Fibroblast of skin of right biceps (primary cell): ENCODE measurements at places on chromosomes 1 and 21.

GRCh38 chr1:205604825-205605505 lies 26.8 kb downstream of the ELK4 start:
- DNase-seq = no peak

DNA sequence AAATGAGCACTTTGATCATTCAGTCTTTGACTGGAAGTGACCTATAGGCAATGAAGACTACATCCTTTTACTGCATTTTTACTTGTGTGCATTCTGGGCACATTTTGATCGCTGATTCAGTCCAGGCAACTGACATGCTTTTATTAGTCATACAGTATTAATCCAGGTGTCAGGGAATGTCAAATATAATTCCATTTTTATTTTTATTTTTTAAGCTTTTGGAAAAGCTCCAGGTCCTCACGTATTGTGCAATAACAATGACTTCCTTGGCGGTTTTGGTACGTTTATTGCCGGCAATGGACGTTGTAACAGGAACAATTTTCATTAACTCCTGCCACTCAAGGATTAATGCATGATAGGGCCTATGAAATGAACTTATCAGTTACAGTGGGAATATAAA lies 302.6 kb upstream of the PTBP2 start:
- DNase-seq = no peak

GRCh38 chr1:182291584-182292192 lies 99.9 kb downstream of the GLUL start:
- DNase-seq = no peak

- DNase-seq = peak; percentile 88
Observed at GRCh38 chr1:164794356-164794755, 235.4 kb downstream of the PBX1 start.

DNA sequence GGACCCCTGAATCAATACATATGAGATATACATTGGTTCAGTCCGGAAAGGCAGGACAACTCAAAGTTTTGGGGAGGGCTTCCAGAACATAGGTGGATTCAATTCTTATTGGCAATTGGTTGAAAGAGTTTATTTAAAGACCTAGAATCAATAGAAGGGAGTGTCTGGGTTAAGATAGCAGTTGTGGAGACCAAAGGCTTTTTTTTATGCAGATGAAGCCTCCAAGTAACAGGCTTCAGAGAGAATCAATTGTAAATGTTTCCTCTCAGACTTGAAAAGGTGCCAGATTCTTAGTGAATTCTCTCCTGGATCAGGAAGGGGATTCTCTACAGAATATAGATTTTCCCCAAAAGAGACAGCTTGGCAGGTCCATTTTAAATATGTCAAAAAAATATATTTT lies 27.0 kb upstream of the CD5L start:
- DNase-seq = no peak

- DNase-seq = no peak
Observed at GRCh38 chr1:97623220-97623619, 297.6 kb downstream of the DPYD start.

- no peak for DNase-seq
Observed at GRCh38 chr1:205448540-205449253, 7.1 kb downstream of the BLACAT1 start.

DNA sequence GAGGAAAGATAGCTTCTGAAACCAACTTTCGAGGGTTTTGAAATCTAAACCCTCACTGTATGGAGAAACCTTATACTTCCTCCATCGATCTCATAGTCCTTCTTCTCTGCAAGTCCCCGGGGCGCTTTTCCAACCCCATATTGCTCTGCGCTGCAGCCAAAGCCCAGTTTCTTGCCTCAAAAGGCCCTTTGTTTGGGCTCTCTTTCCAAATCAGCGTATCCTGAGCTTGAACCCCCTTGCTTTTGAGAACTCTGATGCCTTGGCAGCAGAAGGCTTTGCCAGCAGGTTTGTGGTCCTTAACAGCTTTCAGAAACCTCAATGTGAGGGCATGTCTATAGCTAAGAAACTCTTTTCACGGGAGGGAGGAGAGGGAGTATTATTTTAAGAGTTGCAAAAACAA lies 21.6 kb downstream of the PLPP3 start:
- DNase-seq = no peak

- no peak for DNase-seq
Observed at GRCh38 chr1:53077599-53077965, 15.6 kb downstream of the PODN start.

DNA sequence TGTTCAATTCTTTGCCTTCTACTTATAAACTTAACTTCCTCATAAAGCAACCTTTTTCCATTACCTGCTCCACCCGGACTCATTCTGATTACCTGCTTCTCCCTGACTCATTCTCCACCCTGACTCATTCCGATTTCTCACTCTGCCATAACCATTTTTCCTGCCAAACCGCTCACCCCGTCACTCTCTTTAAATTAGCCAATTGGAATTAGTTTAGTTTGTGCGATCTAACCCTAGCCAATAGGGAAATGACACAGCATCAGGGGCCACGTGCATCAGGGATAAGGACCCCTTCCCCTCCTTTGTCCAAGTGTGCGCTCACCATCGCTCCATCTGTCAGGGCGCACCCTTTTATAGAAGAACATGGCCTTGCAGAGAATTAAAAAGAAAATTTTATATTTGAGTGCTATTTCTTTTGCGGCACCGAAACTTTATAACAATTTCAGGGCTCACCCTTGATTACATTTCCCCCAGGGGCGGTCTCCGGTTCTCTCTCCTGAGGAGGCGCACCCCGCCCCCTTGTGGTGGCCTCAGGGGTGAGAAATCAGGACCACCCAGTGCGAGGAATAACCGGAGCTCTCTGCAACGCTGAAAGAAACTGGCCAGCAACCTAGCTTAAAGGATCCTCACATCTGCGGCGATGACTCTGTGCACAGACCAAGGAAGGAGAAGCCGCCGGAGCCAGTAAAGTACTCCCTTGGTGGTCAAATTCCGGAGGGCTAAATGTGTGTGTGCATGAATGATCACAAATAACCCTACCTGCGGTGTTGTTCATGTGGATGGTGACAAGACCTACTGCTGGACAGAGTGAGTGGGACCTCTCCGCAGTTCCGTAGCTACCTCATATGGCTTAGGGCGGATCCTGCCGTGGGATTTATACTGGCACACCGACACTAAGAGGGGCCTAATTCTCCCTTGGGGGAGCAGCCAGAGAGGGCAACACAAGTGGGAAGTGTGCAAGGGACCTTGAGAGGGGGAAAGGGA lies 30.3 kb upstream of the CBR3 start:
- DNase-seq = peak; percentile 55

DNA sequence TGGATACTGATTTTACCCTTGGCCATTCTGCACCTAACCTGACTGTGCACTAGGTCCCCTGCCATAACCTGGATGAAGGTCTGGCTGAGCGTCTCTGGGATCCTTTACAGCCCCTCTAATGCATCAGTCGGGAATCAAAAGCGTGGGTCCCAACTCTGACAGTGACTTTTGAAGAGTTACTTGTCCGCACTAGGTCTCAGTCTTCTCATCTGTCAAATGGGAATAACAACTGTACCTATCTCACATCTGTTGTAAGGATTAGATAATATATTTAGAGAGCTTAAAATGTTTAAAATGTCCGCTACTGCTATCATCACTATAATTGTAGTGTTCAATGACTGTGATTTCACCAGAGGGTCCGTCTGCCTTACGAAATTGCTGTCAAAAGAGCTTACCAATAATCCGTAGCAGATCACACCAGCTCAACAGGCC lies 746 bp downstream of the TADA1 start:
- no peak for DNase-seq

GRCh38 chr1:2430592-2430973 lies 18.2 kb upstream of the PEX10 start:
- DNase-seq = no peak

- no peak for DNase-seq
Observed at GRCh38 chr1:201307760-201308499, 24.6 kb downstream of the PKP1 start.

DNA sequence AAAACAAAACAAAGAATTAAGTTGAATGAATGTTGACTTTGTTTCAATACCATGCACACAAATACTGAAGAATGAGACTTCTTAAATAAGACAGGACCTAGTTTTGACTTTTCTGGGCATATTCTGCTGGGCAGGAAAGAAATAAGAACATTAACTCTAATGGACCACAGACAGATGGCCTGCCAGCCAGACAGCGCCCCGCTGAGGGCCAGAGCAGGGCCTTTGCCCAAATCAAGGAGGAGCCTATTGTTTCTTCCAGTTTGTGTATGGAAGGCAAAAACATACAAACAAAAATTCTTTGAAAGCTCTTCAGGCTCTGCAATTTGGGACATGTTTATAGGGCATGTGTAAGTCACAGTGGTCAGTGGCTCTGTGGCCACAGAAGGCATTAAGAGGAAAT lies 44.4 kb upstream of the KIF26B start:
- DNase-seq = no peak

- no peak for DNase-seq
Observed at GRCh38 chr1:214028649-214029406, 41.1 kb downstream of the PROX1 start.

DNA sequence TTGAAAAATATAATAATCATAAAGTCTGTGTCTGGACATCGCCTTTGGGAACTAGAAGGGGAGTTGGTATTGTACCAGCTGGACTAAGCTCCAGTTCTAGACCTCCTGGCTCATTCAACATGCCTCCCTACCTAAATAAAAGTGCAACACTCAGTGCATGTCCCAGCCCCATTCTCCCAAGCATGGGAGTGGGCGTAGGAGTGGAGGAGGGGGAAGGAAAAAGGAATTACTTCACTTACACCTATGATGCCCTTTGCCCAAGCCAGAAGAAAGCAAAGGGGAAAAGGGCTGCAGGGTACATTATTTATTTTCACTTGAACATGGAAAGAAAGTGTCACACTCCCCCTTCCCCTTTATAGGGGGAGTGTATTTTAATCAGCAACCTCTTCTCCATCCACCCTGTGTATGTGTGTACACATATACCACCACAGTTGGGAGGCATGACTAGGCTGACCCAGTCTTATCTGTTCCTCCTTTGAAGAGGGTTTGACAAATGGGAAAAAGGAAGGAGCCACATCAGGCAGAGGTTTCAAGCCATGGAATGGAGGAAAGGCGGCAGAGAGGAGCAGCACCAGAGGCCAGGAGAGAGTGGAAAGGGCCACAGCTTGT lies 3.2 kb downstream of the NIT1 start:
- DNase-seq = no peak

DNA sequence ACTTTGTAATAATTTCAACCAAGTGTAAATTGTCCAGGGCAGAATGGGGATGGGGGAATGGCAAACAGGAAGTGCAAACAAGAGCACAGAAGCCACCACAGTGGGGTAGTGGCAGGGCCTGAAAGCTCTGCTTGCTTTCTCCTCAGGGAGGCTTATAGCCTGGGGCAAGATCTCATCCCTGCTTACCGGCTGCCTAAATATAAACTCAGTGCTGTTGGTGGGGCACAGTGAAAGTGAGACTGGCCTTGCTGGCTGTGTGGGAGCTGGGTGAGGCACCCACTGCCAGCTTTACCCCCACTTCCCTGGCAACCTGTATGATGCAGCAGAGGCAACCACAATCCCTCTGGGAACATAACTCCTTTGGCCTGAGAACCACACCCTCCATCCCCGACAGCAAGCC lies 15.2 kb downstream of the STYXL2 start:
- DNase-seq = no peak

DNA sequence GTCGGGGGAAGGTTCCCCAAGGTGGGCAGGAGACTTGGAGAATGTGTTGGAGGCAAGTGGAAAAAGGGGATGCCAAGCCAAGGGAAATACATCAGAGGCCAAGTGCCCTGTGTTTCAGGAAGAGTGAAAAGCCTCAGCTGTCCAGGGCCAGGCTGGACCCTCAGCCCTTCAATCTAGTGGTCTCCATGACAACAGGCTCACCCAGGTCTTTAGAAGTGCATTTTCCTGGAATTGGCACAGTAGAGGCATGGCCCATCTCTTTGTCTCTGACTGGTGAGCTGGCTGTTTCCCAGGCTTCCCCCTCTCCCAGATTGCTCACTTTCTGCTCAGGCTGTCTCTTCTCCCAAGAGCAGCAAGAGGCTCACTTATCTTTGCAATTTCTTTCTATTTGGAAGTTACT lies 10.4 kb upstream of the RHBG start:
- DNase-seq = no peak

GRCh38 chr1:42085596-42085995 lies 67.6 kb upstream of the GUCA2B start:
- DNase-seq = no peak

- no peak for DNase-seq
Observed at GRCh38 chr1:20723159-20723536, 5.3 kb upstream of the KIF17 start.

DNA sequence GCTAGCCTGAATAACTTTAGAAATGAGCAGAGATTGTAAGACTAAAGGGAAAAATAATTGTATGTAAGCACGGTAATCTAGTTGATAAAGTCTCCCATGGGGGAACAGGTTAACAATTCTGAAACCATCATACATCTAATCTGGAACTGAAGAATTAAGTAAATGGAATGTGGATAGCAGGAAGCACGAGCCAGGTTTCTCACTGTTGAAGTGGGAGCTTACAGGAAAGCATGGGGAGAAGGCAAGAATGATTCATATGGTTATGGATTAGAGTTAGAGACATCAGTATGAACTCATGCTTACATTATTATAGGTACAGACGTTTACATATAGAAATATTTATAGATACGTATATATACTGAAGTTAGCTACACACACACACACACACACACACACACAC lies 83.0 kb downstream of the LEPR start:
- DNase-seq = peak; percentile 41

- no peak for DNase-seq
Observed at GRCh38 chr21:45073301-45074047, 906 bp upstream of the ADARB1 start.

- no peak for DNase-seq
Observed at GRCh38 chr1:63024132-63024531, 240.2 kb downstream of the ATG4C start.

DNA sequence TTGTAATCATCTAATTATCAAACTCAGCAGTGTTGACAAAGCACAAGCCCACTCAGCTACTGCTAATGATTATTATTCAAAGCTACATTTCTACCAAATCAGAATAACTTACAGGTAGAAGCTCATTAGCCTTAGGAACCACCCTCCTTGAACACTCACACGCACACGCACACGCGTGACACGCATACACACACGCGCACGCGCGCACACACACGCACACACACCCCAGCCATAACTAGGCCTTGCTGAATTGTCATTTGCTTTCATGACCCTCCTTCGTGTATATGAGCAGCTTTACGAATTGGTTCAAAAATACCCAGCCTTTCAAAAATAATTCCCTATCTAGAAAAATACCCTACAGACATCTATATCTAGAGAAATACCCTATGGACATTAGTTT lies 195.6 kb downstream of the SMYD3 start:
- DNase-seq = no peak
